ENCODE measurements at places on chromosomes 1 and 21.

DNA sequence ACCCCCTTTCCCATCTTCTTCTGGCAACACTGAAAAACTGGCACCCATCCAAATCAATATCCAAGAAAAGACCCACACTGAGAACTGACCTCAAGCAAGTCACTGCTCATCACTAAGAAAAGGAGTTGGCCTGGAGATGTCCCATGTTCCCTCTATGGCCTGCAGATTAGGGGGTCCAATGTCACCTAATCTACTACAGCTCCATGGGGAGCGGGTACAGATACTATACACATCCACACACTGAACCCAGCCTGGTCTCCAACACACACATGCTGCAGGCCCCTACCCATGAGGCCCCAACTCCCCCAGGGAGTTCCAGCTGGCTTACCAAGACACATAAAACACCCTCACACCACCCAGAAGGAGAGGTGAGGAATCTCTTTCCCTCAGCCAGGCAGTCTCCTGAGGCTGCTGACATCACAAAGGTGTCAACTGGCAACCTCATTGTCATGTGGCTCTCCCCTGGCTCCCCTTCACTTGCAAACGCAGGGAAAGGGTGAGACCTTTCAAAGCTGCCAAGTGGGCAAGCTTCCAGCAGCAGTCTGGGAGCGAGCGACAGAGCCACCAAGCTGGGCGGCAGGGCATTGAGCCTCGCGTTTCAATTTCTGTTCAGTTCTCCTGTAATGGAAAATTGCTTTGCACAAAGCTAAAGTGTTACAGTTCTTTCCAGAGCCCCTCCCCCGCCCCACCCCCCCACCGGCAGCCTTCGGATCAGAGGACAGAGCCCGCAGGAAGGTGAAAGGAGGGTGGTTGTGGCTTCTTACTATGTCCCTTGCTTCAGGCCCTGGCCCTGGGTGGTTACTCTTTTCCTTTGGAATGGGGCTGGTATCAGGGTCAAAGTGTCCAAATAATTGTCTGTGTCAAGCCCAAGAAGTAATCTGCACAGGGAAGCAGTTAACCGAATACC lies at the start of gene LRRC52:
LRRC52 (plus strand) TSS at position 469 of the 907 bp plus-strand sequence; CDS start at position 766, 297 bp downstream.
- no peak for DNase-seq

DNA sequence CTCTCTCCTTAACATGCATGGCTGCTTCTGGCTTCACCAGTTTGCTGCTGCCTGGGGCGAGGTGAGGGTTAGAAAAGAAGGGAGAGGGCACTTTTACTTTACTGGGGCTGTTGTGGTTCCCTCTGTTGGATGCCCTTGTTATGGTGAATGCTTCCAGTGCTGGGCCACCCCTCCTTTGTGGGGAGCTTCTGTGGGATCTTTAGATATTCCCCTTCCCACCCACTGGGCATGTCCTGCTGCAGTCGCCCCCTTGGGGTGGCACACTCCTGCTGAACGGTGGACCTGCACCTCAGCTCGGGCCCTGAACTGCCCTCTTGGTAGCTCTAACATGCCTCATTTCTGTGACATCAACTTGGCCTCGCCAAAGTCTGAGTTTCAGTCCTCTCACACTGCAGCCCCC lies 6.0 kb downstream of the TNN start:
- DNase-seq, result no peak

- DNase-seq, result no peak
Measured at GRCh38 chr1:116232989-116233514, 121.9 kb downstream of the MAB21L3 start.

DNA sequence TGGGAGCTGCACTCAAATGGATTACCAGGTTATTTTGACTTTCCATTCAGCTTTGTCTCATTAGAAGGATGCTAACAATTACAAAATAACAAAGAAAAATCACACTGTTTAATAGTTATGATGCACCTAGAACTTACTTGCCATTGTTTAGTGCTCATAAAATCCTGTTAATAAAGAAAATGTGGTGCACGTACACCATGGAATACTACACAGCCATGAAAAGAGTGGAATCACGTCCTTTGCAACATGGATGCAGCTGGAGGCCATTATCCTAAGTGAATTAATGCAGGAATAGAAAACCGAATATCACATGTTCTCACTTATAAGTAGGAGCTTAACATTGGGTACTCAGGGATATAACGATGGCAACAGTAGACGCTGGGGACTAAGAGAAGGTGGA lies 19.8 kb downstream of the MAP3K21 start:
- no peak for DNase-seq

DNA sequence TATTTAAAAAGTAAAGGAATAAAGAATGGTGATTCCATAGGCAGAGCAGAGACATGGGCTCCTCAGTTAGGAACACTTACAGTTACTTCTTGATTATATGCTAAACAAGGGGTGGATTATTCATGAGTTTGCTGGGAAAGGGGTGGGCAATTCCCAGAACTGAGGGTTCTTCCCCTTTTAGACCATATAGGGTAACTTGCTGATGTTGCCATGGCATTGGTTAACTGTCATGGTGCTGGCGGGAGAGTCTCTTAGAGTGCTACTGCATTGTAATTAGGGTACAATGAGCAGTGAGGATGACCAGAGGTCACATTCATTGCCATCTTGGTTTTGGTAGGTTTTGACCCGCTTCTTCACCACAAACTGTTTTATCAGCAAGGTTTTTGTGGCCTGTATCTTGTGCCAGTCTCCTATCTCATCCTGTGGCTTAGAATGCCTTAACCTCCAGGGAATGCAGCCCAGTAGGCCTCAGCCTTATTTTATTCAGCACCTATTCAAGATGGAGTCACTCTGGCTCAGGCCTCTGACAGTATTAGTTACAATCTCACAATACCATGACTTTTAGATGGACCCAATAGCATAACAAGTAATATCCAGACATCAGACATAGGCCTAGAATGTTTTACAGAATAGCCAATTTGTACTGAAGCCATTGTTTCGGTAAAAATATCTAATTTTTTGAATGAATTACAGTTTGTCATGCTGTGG lies 106.8 kb downstream of the ZBTB18 start:
- DNase-seq, result no peak

- DNase-seq, result no peak
Measured at GRCh38 chr1:184569106-184569505, 182.3 kb downstream of the C1orf21 start.

DNA sequence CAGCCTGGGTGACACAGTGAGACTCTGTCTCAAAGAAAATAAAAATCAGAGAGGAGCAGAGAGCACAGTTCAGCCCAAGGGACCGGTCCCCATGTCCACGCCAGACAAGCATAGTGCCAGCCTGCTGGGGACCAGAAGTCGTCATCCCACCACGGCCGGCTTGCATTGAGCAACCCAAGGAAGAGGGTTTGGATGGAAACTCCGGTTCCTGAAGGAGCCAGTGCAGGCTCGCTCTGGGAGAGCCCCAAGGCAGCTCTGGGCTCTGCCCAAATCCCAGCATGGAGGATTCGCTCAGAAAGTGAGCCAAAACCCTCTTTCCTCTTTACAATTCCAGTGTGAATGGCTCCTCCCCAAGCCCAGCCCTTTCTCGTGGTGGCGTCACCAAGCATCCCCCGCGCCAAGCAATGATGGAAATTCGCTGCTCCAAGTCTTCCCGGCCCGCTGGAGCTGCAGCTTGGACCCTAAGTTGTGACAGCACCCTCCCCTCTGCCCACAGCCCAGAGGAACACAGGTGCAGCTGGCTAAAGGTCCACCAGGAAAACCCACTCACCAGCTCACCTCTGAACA lies 64.1 kb upstream of the SLC25A33 start:
- DNase-seq, result no peak

- DNase-seq, result no peak
Measured at GRCh38 chr1:184031409-184032107, 6.0 kb downstream of the COLGALT2 start.

DNA sequence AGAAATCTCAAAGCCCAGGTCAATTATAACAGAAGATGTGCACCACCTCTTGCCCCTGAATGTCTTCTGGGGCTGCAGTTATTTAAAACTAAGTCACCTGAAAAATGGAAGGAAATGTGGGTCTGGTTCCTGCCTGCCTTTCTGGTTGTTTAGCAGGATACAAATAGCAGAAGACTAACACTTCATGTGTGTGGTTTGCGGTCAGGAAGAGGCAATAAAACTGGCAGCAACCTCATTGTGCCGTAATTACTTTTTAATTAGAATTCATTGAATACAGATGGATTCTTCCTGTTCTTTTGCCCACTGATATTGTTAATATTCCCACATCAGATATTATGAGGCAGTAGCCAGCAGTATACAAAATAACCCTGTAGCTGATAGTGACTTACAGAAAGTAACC lies 345.7 kb downstream of the ZNF326 start:
- DNase-seq, result no peak

GRCh38 chr1:36377791-36378492 lies 7.8 kb downstream of the STK40 start:
- no peak for DNase-seq

DNA sequence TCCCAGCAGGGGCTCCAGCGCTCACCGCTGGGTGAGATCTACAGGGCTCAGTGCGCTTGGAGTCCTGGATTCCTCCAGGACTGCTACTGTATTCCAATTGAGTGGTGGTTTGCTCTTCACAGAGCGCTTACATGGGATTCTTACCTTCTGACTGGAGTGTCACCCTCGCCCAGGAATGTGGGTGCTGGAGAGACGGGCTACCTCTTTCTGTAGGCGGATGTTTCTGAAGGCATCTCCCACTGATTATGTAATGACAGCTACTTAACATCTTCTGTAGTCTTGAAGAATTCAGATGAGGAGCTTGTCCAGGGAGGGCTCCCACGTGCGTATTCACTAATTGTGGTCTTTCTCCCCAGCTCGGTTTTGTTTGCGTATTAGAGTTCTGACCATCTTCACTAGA lies 154.2 kb downstream of the DYRK1A start:
- DNase-seq, result no peak

Data from activated B cell treated with CpG ODN at 0.5 μM for 24 hours (primary cell).